ENCODE measurements at places on chromosomes 11 and 22.

GRCh38 chr11:121367844-121368225 is 75.3 kb downstream of the SC5D start:
- no peak for DNase-seq

GRCh38 chr11:20162824-20163782 is 2.8 kb upstream of the DBX1 start:
- DNase-seq = no peak

- no peak for DNase-seq
Measured at GRCh38 chr11:19561011-19561410, 151.6 kb upstream of the NAV2 start.

DNA sequence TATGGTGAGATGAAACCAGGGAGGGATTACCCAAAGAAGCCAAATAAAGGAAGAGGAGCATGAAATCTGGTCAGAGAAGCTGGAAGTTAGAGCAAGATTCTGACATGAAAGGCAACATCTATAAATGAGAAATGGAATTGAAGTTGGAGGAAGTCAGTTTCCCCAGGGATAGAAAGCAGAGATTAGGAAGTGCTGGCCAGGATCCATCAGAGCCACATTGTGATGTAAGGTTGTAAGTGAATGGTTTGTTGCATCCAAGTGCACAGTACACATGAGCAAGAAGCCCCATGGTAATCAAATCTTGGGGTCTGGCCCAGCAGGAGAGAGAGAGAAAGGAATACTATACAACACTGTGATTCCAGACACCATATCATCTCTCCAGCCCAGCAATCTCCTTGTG is 6.6 kb upstream of the NLRP10 start:
- DNase-seq = no peak

DNA sequence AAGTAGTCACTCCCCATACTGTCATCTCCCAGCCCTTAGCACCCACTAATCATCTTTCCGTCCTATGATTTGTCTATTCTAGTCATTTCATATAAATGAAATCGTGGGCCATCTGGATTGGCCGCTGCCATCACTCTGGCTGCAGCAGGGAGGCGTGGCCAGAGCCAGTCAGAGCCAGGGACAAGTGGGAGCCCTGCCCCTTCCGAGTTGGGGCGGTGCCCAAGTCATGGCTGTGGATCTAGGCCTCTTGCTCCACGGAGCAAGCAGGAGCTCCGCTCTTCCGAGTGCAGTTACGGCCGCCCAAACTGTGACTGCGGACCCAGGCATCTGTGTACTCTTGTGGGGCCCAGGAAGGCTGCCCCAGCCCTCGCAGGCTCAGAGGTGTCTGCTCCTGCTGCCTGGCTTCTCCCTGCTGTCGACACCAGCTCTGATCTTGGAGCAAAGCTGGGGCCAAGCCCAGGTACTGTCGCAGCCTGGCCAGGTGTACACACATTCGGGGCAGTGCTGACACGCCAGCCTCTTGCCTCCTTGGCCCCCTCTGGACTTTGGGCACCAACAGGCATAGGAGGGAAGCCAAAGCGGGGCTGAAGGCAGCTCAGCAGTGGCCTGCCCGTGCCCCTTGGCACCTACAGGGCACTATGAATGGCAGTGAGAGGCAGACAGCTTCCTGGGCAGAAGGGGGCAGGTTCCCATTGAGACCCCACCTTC is 8.4 kb downstream of the MRPL48 start:
- no peak for DNase-seq

GRCh38 chr11:114236829-114237228 is 59.4 kb upstream of the NNMT start:
- DNase-seq = no peak

DNA sequence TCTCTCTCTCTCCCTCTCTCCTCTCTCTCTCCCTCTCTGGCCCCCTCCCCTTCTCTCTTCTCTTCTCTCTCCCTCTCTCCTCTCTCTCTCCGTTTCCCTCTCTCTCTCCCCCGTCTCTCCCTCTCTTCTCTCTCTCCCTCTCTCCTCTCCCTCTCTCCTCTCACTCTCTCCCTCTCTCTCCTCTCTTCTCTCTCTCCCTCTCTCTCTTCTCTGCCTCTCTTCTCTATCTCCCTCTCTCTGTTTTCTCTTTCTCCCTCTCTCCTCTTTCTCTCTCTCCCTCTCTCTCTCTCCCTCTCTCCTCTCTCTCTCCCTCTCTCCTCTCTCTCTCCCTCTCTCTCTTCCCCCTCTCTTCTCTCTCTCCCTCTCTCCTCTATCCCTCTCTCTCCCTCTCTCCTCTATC is 98.3 kb upstream of the FGF3 start:
- no peak for DNase-seq

DNA sequence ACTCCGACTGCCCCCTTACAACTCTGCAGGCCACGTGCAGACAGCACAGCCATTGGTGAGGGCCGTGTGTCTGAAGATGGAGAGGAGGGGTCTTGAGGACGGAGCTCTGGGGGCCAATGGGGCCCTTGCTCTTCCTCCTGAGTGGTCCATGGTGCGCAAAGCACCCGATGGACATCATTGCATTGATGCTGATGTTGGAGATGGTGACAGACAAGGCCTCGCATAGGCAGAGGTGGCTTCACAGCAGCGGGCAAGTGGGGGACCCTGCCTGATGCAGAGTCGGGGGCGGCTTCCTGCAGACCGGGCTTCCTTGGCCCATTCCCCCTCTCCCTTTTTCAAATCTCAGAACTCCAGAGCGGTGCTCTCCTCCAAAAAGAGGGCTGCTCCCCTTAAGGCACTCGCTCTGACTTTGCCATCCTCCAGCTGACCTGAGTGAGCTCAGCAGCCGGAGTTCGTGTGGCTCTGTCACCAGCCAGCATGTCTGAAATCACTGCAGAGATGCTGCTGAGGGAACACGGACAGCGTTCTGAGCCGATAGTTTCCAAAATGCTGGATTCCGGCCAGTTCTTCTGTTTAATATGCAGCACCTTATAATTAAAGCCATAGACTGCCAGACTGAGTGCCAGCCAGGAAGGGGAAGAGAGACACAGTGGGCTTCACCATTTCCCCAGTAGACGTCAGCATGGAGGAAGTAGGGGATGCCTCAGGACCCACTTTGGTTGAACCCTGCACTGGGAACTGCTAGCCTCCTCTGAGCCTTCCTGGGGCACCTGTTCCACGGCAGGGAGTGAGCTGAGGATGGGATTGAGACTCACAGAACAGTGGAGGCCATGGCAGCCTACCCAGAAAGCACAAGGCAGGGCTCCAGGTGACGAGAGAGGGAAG is 278.2 kb downstream of the BRD1 start:
- DNase-seq = no peak

GRCh38 chr22:23065069-23065451 is 5.3 kb upstream of the GNAZ start:
- no peak for DNase-seq

DNA sequence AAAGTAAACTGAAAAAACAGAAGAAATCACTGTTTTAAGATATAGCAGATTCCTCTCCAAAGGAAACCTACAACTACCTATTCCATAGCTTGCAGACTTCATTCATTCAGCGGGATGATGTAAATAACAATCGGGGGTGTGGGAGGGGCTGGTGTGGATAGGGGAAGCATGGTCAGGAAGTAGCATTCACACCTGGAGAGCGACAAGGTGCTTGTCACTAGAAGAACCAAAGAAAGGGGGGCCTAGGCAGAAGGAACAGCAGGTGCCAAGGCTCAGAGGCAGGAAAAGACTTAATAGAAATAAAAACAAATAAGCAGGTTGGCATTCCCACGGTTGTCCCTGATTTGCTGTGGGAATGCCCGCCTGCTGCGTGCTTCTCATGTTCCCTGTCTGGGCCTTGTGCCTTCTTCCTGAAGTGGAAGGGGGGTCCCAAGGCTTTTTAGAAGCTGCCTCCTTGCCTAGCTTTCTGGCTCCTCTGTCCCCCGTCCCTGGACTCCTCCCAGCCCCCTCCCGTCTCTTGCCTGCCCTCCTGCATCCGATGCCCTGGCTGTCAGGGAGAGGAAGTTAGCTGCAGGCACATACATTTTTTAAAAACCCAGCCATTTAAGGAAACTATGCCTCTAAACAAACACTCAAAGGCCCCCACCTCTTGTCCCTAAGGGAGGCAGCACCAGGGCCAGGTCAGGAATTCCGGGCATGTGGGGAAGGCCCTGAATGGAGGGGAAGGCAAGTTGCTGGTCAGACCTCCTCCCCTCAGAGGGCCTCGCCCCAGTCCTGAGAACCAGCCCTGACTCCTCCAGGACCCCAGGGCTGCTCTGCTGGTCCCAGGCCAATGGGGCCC is 54.7 kb upstream of the PRDM11 start:
- no peak for DNase-seq

DNA sequence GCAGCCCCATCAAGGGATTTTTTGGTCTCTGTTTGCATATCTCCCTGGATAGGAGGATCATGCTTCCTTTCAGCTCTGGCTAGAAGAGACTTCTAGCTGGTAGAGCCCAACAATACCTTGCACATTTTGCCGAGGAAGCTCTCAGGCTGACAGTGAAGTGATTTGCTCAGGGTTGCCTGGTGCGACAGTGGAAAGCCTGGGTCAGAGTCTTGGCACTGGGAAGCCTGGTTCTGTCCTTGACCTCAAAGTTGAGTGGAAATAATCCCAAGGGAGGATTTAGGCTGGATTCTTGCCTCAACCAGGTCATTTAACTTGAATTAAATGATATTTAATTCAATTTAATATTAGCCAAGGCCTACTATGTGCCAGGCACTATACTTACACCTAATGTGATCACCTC is 24.4 kb upstream of the ALG8 start:
- DNase-seq = no peak

DNA sequence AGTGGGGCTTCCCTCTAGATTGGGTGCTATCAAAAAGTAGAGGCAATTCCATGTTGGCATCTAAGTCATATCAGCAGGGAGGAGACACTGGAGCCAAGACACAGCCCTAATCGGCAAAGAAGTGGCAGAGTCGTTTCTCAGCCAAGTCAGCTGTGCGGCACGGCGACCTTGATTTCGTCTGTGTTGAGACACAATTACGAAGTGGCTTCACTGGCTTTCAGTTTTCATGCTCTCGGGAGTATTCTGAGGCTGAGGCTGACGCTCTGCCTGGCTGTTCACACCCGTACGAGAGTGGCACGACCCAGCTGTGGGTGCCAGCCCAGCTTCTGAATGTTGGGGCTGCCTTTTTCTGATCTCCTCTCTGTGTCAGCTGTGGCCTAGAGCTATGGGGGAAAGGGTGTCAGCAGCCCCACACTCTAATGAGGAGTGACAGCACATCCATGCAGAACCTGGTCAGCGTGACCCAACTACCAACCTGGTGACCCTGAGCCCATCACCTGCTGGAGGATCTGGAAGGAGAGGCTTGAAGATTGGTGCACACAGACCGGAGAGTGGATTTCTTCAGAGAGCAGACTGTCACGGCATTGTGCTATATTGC is 105.7 kb upstream of the TMEM45B start:
- DNase-seq = no peak

DNA sequence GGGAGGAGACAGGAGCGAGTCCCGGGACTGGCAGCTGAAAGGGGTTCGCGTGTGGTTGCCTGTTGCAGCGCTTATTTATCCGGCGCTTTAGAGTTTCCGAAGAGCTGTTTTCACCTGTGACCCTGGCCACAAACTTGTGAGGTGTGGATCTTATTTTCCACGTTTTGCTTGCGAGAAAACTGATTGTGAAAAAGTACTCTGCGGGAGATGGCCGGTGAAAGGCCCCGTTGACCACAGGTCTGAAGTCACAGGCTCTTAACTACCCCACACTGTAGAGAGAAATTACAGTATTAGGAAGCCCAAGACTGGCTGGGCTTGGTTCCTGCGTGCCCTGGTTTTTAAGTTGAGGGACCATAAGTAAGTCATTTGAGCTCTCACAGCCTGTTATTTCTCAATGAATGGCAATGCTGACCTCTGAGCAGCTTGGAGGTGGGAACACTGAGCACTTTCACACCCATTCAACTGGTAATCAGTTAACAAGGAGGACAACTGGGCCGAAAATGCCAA is 379 bp upstream of the RAB38 start:
- DNase-seq = no peak

DNA sequence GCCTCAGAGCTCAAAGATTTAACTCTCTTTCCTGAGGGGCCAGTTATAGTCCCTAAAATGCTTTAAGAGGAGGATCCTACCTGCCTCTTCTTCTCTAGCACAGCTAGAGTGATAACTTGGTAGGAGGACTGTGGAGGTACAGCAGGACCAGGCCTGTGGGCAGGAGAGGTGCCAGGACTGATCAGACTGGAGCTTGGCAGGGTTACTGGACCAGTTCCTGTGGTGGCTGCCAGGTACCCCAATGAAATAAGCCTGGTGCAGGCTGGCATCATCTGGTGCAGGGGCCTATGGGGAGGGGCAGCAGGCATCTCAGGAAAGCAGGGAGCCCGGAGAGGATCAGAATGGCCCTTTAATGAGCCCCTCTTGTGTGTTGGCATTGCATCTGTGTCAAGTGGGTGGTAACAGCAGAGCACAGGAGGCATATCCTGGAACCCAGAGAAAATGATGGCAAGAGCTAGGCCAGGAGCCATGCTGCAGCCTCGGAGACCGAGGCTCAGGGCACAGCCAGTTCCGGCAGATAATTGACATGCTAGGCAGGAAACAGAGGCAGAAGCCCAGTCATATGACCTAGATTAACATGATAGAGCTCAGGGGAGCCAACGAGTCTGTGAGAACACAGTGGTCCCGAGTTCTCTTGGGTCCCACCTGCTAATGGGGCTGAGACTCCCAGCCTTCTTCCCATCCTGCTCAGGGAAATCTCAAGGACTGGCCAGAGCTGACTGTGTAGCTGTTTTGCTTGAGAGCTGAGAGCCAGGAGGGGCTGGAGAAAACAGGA is 187.5 kb upstream of the ZBED5 start:
- no peak for DNase-seq

GRCh38 chr11:117221775-117222517 is 9.9 kb downstream of the PCSK7 start:
- DNase-seq = no peak

- no peak for DNase-seq
Measured at GRCh38 chr11:114883472-114883871, 205.1 kb downstream of the NXPE2 start.

- DNase-seq = no peak
Measured at GRCh38 chr22:47328550-47329243, 566.2 kb downstream of the TBC1D22A start.

DNA sequence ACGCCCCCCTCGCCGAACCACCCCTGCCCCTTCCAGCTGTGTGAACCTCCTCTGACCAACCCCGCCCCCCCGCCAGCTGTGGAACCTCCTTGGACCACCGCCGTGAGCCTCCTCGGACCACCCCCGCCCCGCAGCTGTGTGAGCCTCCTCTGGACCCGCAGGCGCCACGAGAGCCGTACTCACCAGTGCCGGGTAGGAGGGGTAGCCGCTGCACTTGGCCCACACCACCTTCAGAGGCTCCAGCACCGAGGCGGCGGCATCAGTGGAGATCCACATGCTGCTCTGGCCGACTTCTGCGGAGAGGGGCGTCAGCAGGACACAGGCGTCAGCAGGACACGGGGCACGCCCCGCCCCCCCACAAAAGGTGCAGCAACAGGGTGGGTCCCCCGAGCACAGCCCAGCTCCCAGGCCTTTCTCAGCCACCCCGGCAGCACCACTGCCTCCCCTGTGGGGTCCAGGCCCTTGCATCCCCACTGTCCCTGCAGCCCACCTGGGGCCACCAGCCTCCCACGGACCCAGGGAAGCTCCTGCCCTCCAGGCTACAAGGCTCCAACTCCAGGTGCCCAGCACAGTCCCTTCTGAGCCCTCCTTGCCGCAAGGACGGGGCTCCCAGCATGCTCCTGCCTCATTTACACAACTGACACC is 51.7 kb downstream of the BRD1 start:
- DNase-seq = no peak

GRCh38 chr11:34448223-34448994 is 9.7 kb downstream of the CAT start:
- DNase-seq = no peak

Data from activated T-cell treated with anti-CD3 and anti-CD28 coated beads for 24 hours (primary cell).